CD4-positive, CD25-positive, alpha-beta regulatory T cell (primary cell): ENCODE measurements at places on chromosomes 4 and X. TPM values are rescaled to one million over a fixed set of nuclear protein-coding genes. Genes with fewer than 3 reads are reported as not detected.
A peak's percentile ranks its signal among the peaks of the same experiment; 100 is the strongest.

Gene NAA11
- not detected for polyA plus RNA-seq

Gene ZNF157
- polyA plus RNA-seq, result 0.91 TPM

Gene CXCL13
- not detected for polyA plus RNA-seq

Gene NLGN3
- polyA plus RNA-seq, result not detected

DNA sequence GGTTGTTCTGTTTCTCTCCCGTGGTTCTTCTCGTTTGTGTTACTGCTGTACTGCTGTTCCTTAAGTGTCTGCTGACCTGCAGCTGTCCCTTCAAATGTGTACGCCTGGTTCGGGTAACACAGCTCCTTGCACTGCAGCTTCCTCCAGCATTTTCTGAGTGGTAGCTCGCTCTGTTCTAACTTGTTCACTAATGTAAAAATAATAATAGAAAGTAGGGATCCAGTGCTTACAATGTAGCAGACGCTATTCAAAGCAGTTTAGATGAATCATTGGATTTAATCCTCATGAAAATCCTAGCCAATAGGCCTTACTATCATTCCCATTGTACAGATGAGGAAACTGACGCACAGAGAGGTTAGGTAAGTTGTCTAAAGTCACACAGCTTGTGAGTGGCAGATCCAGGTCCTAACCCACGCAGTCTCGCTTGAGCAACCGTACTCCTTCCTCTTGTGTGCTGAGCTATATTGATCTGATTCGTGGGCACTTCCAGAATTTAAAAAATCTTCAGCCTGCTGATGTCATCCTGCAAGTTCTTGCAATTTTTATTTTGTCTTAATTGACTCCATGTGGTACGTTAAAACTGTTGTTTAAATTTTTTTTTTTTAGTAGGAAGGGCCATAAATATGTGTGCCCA, 448.2 kb upstream of the FAT1 start:
- H3K36me3 ChIP-seq, result no peaks in the 10 kb centered on the region
- H3K4me3 ChIP-seq, result no peak overlapping the region
- no peak overlapping the region for H3K27ac ChIP-seq
- no peak for DNase-seq
- H3K4me1 ChIP-seq, result no peaks in the 10 kb centered on the region
- no peaks in the 10 kb centered on the region for H3K27me3 ChIP-seq

DNA sequence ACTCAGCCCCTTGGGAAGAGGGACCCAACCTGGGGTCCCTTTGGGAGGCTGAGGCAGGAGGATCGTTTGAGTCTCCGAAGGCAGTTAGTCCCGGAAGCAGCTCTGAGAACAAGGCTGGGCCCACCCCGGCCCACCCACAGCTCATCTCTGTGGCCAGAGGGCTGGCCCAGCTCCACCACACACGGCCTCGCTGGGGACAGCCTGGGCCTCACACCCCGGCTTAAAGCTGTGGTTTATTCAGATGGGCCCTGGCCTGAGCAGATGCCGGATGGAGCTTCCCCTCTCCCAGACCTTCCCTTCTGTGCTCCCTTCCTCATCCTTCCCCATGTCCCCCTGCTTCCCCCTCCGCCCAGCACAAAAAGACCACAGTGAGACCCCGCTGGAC, 54.4 kb downstream of the FAM53A start:
- H3K4me1 ChIP-seq, result peaks cover 6% of the 10 kb centered on the region
- no peak overlapping the region for H3K27ac ChIP-seq
- H3K27me3 ChIP-seq, result no peaks in the 10 kb centered on the region
- DNase-seq, result no peak
- no peaks in the 10 kb centered on the region for H3K36me3 ChIP-seq

DNA sequence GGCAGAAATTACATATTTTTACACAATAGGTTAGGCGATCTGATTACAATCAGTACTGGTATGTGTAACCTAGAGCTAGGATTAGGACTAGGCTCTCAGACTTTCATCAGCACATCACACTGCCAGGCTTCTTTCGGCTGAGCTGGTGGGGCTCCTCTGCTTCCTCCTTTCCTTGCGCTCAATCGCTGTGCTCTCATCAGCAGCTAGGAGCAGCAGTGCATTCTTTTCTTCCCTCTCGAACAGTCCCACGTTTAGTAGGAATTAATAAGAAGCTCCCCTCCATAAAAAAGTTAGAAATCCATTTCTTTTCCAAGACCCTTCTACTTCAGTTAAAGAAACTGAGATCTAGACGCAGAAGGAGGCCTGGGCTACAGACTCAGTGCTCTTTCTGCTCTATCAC, 350.4 kb downstream of the SPRY1 start:
- H3K27me3 ChIP-seq, result no peaks in the 10 kb centered on the region
- H3K4me3 ChIP-seq, result no peak overlapping the region
- DNase-seq, result no peak
- no peak overlapping the region for H3K27ac ChIP-seq

DNA sequence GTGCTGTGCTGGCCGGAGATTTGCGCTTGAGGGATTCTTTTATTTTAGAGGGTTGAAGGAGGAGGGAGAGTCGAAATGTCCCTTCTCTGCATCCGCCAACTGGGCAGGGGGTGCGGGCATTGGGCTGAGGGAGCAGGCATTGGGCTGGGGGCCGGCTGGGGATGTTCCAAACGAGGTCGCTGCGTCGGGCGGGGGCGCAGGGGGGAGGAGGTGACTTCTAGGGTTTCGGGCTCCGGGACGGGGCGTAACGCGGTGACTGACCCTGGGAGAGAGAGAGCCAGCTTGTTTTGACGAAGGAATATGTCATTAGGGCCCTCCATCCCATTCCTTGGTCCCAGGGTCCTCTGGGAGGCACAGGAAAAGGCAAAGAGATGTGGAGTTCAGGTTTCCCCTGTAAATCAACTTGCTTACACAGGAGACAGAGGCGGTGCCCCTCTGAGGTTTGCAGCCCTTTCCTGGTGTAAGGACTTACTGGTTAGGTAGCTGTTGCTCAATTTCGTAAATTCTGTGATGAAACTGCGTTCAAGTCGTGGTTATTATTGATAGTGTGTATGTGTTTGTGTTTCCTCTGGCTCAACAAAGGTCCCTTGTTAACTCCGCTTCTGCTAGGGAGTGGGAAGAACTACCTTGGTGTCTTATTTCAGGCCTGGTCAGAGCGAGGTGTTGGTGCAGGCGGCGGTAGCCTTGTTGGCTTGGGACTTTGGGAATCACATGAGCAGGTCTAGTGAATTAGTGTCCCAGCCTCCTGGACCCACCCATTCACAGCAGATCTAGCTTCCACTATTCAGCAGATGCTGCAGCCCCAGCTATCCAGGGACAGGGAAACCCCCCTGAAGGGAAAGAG, 716 bp downstream of the FHIP1A start:
- H3K27ac ChIP-seq, result no peak overlapping the region
- peak; percentile 2 for DNase-seq
- no peaks in the 10 kb centered on the region for H3K36me3 ChIP-seq
- peaks cover 16% of the 10 kb centered on the region for H3K4me1 ChIP-seq
- H3K4me3 ChIP-seq, result peak overlapping the region; percentile 21

DNA sequence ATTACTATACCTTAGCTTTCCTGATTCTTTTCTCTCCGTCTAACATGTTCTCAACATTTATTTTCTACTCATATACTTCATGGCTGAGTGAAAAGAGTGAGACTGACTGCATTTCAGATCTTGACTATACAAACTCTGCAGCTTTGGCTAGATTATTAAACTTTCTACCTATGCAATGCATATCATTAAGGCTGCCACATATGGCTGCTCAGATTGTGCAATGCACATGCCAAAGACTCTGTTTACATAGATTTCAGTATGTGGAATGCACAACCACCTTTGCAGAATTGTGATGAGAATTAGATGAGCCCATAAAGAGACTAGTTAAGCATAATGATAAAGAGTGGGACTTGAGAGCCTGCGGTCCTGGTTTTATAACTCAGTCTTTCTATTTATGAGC, 196.5 kb downstream of the BMPR1B start:
- H3K27ac ChIP-seq, result no peak overlapping the region
- DNase-seq, result no peak
- H3K4me1 ChIP-seq, result no peaks in the 10 kb centered on the region
- H3K4me3 ChIP-seq, result no peak overlapping the region

DNA sequence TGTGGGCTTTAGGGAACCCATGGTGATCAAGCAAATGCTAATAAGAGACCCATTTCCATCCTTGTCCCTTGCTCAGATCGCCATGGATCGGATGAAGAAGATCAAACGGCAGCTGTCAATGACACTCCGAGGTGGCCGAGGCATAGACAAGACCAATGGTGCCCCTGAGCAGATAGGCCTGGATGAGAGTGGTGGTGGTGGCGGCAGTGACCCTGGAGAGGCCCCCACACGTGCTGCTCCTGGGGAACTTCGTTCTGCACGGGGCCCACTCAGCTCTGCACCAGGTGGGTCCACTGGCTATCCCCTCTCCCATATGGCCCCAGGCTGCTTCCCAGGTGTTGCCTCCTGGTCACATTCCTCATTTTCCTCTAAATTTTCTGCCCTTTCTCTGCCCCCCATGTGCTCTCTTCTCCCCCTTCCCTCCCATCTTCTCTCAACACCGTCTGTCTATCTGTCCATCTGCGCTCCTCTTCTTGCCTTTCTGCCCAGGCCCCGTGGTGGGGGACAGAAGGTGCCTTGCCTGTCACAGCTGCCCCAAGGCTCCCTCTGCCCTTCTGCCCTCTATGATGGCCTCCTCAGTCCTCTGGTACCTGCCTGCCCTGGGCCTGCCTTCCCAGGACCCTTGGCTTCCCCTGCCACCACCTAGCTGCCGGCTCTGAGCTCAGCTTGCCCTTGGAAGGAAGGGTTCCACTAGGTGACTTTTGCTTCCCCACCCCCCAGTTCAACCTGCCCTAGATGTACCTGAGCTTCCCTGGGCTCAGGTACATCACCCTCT, 5.2 kb downstream of the CDK16 start:
- H3K27ac ChIP-seq, result no peak overlapping the region
- H3K27me3 ChIP-seq, result no peaks in the 10 kb centered on the region
- H3K36me3 ChIP-seq, result peaks cover 32% of the 10 kb centered on the region
- H3K4me1 ChIP-seq, result peaks cover 21% of the 10 kb centered on the region

- H3K4me1 ChIP-seq, result no peaks in the 10 kb centered on the region
- DNase-seq, result no peak
- H3K4me3 ChIP-seq, result no peak overlapping the region
- no peaks in the 10 kb centered on the region for H3K27me3 ChIP-seq
- H3K36me3 ChIP-seq, result no peaks in the 10 kb centered on the region
- H3K27ac ChIP-seq, result no peak overlapping the region
Measured at GRCh38 chr4:75848891-75849290, 53.4 kb downstream of the PPEF2 start.

DNA sequence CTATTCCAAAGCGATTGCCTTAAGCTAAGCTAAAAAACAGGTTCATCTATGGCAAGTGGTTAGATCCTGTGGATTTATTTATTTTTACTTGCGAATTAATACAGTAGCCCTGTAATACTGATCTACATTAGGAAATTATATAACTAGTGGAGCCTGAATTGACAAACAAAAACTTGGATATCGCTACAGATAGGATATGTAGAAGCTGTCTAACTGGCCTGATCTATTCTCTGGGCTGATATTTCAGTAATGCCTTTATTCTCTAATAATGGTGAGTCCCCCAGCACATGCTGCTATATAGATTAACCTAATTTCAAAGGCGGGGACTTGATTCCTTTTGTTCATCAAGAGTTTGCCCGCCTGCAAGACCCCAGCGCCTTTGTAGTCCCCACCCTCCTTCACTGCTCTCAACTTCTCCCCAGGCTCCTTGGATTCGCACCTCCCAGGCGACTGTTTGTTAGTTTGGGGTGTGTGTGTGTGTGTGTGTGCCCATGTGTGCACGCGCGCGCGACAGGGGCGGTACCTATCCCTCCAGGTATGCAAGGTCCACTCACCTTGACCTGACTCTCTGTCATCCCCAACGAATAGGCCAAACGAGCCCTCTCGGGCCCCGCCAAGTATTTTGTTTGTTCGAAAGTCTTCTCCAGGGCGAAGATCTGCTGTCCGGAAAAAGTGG, 3.8 kb downstream of the NKX6-1 start:
- no peaks in the 10 kb centered on the region for H3K36me3 ChIP-seq
- H3K27ac ChIP-seq, result no peak overlapping the region
- peaks cover 27% of the 10 kb centered on the region for H3K27me3 ChIP-seq
- no peak for DNase-seq
- H3K4me1 ChIP-seq, result peaks cover 28% of the 10 kb centered on the region
- H3K4me3 ChIP-seq, result no peak overlapping the region

- no peaks in the 10 kb centered on the region for H3K4me1 ChIP-seq
- no peaks in the 10 kb centered on the region for H3K36me3 ChIP-seq
- no peak overlapping the region for H3K4me3 ChIP-seq
- H3K27me3 ChIP-seq, result no peaks in the 10 kb centered on the region
- no peak for DNase-seq
Measured at GRCh38 chr4:166501941-166502382, 628.9 kb downstream of the TLL1 start.

GRCh38 chr4:184000457-184001396, 95.6 kb downstream of the STOX2 start:
- H3K4me1 ChIP-seq, result no peaks in the 10 kb centered on the region
- H3K4me3 ChIP-seq, result no peak overlapping the region
- no peaks in the 10 kb centered on the region for H3K27me3 ChIP-seq
- H3K27ac ChIP-seq, result no peak overlapping the region

- H3K4me3 ChIP-seq, result no peak overlapping the region
- no peak for DNase-seq
- no peak overlapping the region for H3K27ac ChIP-seq
- H3K36me3 ChIP-seq, result no peaks in the 10 kb centered on the region
- H3K27me3 ChIP-seq, result no peaks in the 10 kb centered on the region
Measured at GRCh38 chr4:78774417-78774816, 1.7 kb upstream of the BMP2K start.
